NCI-H1930 (cell line): ENCODE measurements at places on chromosomes 16 and 17.

GRCh38 chr16:19068237-19068815 is 912 bp downstream of the COQ7 start:
- DNase-seq, result no peak

DNA sequence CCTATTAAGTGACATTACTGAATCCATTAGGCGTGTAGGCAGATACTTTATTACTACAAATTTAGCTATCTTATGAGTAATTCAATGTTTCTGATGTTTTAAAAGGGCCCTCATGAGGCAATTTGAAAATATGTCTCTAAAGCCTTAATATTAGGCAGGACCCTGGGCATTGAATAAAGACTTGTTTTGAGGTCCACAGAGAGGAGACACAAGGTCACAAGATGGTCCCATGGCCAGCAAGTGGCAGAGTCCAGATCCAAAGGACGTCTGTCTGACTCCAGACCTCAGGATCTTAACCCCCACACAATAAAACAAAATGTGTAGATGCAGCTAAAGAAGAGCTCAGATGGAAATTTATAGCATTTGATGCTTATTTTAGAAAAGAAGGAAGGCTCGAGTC is 31.9 kb upstream of the HEATR6 start:
- no peak for DNase-seq

GRCh38 chr16:11308493-11309283 is 27.6 kb upstream of the PRM1 start:
- no peak for DNase-seq

DNA sequence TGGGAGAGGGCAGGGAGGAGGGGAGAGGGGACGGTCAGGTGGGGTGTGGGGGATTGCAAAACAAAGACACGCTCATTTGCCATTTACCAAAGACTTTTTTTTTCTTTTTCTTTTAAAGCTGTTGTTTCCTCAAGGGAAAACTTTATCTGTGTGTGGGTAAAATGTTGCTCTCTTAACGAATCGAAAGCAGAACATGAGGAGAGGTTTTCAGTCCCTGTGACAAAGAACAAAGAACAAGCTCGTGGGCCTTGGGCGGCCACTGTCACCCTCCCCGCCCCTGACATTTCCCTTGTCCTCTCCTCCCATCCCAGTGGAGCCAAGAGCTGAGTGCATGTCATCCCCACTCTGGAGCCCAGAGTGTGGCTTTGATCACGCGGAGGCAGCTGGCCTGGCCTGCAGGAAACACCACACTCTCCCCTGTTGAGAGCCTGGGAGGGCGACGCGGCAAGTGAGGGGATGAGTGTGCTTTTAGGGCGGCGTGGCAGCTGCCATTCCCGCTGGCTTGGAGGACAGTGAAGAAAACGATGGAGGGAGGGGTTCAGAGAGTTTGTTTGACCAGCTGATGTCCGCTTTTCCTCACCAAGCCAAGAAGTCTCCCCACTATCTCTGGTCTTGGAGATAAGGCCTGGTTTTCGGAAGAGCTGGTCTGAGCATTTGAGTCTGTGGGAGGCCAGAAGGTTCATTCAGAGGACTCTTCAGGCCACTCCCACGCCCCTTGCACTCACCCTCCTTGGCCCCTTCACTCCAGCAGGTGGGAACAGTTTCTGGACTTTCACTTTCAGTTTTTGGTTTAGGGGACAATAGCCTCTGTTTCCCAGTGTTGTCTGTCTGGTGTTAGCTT is 11.4 kb downstream of the CCR7 start:
- no peak for DNase-seq

DNA sequence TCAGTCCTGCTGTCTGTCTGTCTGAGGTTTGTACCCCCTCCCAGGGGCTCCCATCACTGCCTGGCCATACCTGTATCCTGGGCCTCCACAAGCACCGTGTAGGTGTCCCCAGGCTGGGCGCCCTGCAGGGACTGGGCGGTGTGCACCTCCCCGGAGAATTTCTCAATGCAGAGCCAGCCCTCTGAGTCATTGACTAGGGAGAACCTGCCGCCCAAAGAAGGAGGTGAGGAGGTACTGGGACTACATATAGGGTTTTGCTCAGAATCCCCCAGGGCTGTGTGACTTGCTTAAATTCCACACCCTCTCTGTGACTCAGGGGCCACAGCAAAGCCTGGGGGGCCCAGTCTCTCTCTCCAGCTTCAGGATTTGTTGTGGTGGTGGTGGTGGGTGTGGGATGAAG is 7.6 kb downstream of the CDH16 start:
- no peak for DNase-seq

GRCh38 chr16:86835982-86836381 is 257.6 kb downstream of the FOXL1 start:
- DNase-seq, result no peak
